A549 treated with Mapracorat at 1 μM for 4 hours (cell line): ENCODE measurements at places on chromosomes 2 and 18. TPM values are rescaled to one million over a fixed set of nuclear protein-coding genes. Genes with fewer than 3 reads are reported as not detected.

ZNF385B gene
- total RNA-seq: not detected in 5 replicates

FAM110C gene
- total RNA-seq: 0.05 to 0.42 TPM (median 0.17 TPM) in 5 replicates

FTCDNL1 gene
- total RNA-seq: 2.8 to 3.5 TPM (median 2.9 TPM) in 5 replicates

SPDYA gene
- total RNA-seq: 0.13 to 0.28 TPM (median 0.17 TPM) in 4 of 5 replicates, not detected in the other

MROH2A gene
- total RNA-seq: 0.12 to 0.26 TPM (median 0.18 TPM) in 4 of 5 replicates, not detected in the other

L3MBTL4 gene
- not detected in 5 replicates for total RNA-seq

SNTG2 gene
- total RNA-seq: not detected in 5 replicates

SOWAHC gene
- total RNA-seq: 7.6 to 10.5 TPM (median 10.3 TPM) in 5 replicates

EDAR gene
- total RNA-seq: 0.03 to 0.12 TPM (median 0.05 TPM) in 3 of 5 replicates, not detected in the others
